Activated CD4-positive, alpha-beta T cell treated with anti-CD3 and anti-CD28 coated beads, Interleukin-2, amount 50 U/mL, for 48 hours (primary cell): ENCODE measurements at places on chromosomes 2 and 18.

- DNase-seq: no peak
Observed at GRCh38 chr2:191571163-191571769, 106.7 kb upstream of the NABP1 start.

- DNase-seq: no peak
Observed at GRCh38 chr2:19560785-19561184, 202.4 kb upstream of the OSR1 start.

DNA sequence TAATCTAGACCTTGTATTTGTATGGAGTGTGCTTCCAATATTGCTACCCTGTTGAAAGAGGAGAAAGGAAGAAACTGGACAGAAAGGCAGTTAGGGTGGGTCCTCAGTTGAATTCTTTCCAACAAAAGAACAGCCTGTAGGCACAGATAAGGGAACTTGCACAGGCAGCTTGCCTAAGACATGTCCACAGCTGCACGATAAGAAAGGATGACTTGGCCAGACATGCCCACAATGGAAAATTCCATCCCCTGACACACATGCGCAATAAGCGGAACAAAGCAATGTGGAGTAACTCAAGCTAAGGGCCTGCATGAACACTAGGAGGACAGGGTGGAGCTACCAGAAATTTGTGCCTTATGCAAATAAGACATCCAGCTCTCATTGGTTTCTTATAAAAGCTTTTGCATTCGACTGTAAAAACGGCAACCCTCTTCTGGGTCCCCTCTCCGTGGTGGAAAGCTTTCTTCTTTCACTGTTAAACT lies 1084.7 kb upstream of the NXPH2 start:
- no peak for DNase-seq

GRCh38 chr18:36862182-36862581 lies 33.3 kb downstream of the KIAA1328 start:
- no peak for DNase-seq

GRCh38 chr2:54610700-54611099 lies 112.8 kb upstream of the EML6 start:
- DNase-seq: no peak

DNA sequence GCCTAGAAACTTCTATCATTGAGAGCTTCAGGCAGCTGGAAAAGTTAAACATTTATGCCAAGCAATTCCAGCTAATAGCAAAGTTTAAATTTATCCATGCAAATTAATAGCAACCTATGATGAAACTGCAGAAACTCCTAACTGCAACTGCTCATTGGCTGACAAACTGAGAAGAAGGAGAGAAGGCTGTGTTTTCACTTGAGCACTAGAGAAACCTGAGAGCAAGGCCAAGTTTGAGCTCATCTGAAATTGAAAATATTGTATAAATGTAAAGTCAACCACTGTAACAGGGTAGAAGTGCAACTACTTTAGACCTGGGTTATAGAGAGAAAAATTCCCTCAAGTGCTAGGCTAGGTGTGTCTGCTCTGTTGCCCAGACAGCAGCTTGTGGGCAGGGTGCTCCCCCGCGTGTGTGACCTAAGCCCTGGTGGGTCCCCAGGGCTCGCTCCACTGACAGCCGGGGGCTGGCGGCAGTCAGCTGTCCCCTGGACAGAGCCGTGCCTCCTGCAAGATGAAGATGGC lies 50.2 kb downstream of the CABYR start:
- no peak for DNase-seq

DNA sequence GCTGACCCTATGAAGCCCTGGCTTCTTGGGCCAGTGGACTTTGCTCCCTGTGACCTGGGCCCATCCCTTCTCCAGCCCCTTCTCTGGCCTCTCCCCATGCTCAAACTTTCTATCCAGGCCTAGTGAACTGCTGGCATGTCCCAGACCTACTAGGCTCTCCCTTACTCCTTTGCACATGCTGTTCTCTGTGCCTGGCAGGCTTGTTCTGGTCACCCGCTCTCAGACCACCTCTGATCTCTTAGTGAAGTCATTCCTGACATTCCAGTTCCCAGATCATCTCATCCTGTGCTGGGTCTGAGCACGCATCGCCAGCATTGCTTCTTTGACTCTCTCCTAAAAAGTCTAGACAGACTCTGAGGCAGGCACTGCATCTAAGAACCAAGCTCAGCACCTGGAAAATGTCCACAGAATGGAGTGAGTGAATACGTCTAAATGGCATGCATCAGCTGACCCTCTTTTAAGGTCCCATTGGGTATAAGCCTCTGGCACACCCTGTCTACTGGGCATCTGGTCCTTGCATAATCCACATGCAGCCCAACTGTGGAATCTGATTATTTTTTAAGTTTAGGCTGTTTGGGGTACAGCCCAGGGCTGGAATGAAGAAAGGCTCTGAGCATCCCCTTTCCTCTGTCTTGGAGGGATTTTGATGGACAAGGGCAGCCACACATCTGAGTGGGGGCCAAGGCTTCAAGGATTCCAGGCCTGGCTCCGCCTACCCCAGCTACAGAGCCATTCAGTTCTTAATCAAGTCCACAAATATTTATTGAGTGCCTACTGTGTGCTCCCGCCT lies 130.6 kb upstream of the HAAO start:
- no peak for DNase-seq

- DNase-seq: no peak
Observed at GRCh38 chr2:110955556-110955955, 165.2 kb upstream of the BCL2L11 start.

DNA sequence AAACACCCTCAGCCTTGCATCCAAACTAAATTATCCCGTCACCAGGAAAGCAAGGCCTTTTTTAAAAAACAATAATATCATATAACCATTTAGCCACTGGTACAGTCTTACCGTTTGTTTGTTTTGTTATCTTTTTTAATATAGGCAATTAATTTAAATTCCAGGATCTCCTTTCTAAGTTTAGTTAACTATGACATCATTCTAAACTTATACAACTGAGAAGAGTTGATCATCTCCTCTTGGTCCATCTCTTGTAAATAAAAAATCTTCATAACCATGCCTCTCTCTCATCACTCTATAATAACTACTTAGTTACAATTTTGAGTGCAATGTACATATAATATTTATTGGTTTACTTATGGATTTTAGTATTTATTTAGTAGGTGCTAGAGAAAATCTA lies 46.2 kb downstream of the RND3 start:
- DNase-seq: no peak

GRCh38 chr18:54561706-54562267 lies 29.3 kb upstream of the DYNAP start:
- no peak for DNase-seq

DNA sequence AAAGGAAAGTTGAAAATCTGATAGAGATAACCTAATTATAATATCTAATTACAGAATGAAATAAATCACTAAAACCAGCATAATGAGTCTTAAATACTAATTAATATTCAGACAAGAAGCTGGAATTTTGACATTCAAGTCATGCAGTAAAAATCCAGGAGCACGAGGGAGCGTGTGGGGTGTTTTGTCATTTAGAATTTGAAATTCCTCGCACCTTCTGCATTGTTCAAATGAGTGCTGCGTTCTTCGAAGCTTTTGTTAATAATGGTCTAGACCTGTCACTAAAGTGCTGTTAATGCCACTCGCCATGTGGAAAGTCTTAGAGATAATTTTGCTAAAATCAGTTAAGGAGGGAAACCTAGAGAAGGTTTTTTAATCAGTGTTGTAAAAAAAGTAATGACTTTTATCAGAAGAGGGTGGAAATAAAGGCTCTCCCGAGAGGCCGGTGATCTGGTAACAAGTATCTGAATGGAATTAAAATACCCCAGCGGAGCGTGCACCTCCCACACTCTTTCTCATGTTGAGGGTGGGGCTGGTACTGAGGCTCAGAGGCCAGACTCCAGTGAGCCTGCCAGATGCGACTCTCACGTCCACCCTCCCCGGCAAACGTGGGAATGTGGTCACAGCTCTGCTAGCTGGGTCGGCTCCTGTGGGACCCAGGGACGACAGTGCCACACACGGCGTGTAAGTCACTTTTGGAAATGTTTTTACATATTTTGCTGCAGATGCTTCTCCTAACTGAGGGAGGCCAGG lies 69.4 kb upstream of the MYT1L start:
- no peak for DNase-seq

DNA sequence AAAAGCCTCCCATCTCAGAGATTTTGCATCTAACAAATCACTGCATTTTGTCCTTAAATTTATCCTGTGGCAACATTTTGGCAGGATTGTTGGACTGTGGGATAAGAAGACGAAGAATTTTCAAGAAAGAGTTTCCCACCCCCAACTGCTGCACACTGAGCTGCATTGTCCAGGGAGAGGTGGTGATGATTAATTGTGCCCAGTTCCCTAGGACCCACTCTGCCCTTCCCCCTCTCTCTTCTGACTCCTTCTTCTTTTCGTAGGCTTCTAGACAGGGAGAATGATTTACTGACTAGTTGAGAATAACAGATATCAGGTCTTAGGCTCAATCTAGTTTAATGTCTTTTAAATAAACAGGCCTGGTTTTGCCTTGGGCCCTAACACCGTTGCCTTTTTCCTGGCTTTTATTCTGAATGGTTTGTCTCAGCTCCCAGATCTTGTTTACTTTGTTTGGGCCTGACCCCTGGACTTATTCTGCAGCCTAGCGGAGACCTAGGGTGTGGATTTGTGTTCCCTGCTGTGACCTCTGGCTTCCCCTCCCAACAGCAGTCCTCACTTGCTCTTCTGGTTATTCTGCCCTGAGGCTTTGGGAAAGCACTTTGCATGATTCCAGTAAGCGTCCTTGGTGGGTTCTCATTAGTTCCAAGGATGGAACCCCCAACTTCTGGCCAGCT lies 233.3 kb downstream of the INSIG2 start:
- DNase-seq: no peak

DNA sequence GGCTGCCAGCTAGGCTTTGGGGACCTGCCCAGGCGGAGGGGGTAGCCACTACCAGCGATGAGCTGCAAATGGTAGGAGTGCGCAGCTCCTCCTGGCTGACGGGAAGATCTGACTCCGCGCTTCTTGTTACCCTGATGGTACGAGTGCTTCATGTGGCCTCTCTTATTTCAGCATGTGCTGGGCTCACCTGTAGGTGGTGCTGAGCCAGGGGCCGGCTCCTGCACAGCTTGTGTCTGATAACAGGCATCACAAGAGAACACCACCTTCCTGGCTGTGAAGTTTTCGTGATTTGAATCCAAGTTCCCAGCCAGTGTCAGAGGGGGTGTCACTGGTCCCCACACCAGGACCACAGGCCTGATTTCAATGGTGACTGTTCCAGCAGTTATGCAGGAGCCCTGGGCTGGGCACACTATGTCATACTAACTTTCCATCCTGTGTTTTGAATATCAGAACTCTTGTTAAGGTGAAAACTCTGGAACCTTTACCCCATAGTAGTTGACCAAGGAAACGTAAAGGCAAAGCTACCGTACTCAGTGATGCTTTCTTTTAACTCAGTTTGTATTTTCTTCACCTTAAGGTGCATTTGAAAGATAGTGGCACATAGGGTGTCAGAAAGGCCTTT lies 28.0 kb downstream of the APCDD1 start:
- no peak for DNase-seq

- no peak for DNase-seq
Observed at GRCh38 chr2:54638774-54639187, 84.7 kb upstream of the EML6 start.

GRCh38 chr2:132937629-132938028 lies 267.6 kb upstream of the LYPD1 start:
- no peak for DNase-seq

GRCh38 chr2:8620611-8621382 lies 61.1 kb upstream of the ID2 start:
- DNase-seq: no peak

DNA sequence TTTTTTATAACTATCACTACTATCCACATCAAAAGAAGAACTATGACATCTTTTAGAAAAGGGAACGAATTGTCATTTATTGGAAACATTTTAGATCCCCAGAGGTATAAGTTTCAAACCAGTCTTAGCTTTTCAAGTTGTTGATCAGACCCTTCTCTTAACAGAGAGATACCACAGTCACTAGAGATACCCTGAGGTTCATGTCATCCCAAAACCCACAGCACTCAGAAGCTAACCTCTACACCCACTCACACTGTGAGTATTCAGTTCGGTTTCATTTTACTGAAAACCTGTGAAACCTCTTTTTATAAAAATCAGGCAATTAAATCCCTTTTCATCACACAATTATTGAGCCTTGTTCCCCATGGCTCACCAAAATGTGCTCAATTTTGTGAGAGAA lies 156.2 kb downstream of the DTNA start:
- DNase-seq: no peak

DNA sequence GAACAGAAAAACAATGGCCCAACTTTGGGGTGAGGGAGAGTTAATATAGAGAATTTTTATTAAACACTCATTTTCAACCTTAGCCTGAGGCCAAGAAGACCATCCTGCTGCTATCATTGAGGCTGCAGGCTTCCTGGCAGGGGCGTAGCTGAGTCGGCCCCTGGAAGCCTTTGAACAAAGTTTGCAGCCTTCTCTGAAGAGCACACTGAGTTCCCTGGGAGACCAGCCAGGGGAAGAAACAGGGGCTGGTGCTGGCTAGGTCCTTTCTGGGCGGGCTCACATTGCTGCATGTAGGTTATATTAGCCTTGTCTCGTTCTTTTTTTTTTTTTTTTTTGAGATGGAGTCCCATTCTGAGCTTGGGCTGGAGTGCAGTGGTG lies 126.8 kb upstream of the HS6ST1 start:
- no peak for DNase-seq

- DNase-seq: no peak
Observed at GRCh38 chr2:128214866-128215460, 103.7 kb downstream of the HS6ST1 start.

- DNase-seq: no peak
Observed at GRCh38 chr2:124692707-124693106, 667.6 kb downstream of the CNTNAP5 start.

GRCh38 chr2:28674062-28674712 lies 77.4 kb upstream of the PPP1CB start:
- DNase-seq: no peak

- DNase-seq: no peak
Observed at GRCh38 chr2:230784795-230785194, 72.2 kb downstream of the CAB39 start.

DNA sequence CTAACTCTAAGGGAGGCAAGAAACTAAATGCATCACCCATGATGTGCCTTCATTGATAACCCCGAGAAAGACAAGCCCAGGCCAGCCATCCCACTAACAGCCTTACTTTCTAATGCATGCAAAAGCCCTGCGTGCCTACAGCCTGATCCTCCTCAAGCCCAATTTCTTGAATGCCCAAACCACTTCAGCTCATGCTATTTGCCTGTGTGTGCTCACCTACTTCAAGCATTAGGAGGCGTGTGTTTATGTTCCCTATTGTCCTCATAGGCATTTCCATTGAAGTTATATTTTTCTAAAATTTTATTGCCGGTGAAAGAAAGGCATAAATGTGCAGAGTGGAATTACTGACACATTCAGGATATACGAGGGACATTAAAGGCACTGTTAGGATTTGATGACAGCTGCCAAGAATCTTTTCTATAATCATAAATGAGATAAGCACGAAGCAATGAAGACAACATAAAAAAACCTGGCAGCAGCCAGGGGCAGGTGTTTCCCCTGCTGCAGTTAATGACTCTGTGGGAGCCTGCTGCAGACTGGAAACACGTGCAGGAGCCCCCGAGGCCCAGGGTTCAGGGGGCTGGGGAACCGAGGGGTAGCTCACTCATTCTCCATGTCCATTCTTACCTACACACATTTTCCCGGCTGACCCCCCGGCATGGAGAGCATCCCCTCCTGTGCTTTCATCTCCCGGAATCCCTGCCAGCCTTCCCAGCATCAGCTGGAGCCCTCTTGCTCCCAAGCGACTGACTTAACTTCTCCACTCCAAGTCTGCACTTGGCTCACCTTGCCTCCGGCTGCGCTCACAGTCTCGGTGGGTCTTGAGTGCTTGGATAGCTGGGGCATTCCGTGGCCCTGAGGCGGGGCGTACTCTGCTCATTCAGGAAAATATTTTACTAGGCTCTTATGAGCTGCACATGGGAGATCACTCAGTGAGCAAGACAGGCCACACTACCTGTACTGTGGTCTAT lies 292.3 kb upstream of the SIX2 start:
- DNase-seq: no peak

- DNase-seq: no peak
Observed at GRCh38 chr2:47460766-47461165, 57.8 kb downstream of the MSH2 start.
